ENCODE measurements at places on chromosomes 11 and 22. TPM values are rescaled to one million over a fixed set of nuclear protein-coding genes. Genes with fewer than 3 reads are reported as not detected.

GRCh38 chr11:117097389-117098268 lies 599 bp downstream of the SIK3 start:
- peak; percentile 44 for DNase-seq

Gene APOA4
- total RNA-seq, result not detected

- DNase-seq, result no peak
These were observed 17.1 kb downstream of the OR6Q1 start for GRCh38 chr11:58047818-58048217.

Gene NXPE1
- 449 TPM for total RNA-seq

Gene CD248
- total RNA-seq, result 4.8 TPM

Gene MTNR1B
- total RNA-seq, result not detected

DNA sequence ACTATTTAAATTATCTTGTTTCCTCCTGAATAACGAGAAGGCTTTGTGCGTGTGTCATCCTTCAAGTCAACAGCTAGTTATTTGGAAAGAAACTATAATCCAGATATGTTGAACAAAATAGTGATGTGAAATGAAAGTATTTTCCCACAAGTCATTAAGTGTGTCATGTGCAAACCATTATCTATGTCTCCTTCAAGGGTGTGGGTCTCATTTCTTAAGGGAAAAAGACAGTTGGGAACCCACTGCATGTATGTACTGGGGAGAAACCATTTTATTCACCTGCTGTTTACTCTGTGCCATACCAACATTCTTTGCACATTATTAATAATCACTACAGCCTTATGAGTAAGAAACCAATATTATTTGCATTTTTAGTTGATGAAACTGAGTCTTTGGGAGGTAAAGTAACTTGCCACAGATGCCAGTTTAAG lies 145.3 kb upstream of the CTSC start:
- DNase-seq, result no peak

Gene WEE1
- 36.4 TPM for total RNA-seq

Gene ATL3
- total RNA-seq, result 50.3 TPM

DNA sequence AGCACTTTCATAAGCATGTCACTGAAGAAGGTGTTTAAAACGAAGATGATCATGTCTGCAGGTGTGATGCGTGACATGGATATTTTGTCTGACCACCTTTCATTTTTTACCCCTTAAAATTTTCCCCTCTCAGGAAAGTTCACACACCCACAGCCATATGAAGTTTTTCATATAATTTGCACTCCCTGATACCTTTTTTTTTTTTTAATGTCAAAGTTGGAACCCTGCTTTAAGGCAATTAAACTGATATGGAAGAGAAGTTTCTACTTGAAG lies 104.6 kb downstream of the ATXN10 start:
- no peak for DNase-seq

DNA sequence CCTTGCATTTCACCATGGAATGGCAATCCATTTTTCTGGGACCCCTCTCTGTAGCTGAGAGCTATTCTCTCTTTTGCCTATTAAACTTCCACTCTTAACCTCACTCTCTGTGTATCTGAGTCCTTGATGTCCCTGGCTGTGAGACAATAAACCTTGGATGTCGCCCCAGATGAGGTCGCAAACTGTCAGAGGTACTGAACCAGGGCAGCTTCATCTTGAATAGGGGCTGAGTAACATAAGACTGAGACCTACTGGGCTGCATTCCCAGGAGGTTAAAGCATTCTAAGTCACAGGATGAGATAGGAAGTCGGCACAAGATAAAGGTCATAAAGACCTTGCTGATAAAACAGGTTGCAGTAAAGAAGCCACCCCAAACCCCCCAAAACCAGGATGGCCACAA lies 68.0 kb downstream of the RSF1 start:
- no peak for DNase-seq

DNA sequence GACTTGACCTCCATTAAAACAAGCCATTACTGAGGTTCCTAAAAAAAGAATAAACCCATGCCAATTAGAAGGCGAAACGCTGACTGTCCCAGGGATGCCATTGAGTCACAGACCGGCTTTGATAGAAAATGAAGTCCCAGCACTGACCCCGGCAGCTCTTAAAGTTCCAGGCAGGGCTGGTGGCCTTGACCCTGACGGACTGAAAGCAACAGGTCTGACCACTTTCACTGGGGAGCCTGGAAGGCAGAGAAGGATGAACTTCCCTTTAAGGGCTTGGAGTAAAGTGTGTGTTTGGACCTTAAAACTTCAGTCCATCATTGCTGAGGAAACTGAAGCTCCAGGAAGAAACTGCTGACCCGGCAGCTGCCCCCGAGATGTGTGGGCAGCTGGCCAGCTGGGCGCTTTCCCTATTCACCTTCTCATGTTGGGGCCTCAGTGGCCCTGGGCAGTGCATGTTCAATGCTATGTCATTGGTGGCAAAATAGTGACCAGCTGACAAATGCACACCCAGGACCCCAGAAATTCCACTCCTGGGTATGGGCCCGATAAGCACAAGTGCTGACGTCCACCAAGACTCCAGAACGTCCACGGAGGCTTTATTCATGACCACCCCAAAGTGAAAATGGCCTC lies 18.9 kb upstream of the EFCAB6 start:
- no peak for DNase-seq

DNA sequence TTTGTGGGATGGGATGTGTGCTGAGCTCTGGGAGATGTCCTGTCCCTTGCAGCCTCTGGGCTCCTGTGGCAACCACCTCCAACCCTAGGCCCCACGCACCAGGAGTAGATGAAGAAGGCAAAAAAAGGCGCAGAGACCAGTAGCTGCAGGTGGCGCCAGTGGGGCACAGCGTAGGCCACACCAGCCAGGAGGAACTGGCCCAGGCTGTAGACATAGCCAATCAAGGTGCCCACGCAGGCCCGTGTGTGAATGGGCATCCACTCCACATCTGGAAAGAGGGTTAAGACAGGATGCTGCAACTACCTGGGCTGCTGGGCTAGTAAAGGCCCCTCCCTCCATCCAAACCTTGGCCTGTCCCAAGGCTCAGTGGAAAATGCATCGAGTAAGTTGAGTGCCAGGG lies 3.0 kb downstream of the SLC22A6 start:
- no peak for DNase-seq

- DNase-seq, result no peak
These were observed 17.3 kb downstream of the TOLLIP start for GRCh38 chr11:1292018-1292643.

GRCh38 chr22:19571207-19571795 lies 47.1 kb upstream of the CLDN5 start:
- DNase-seq, result no peak

- DNase-seq, result no peak
These were observed 136.5 kb downstream of the ATG16L2 start for GRCh38 chr11:72950685-72951084.

DNA sequence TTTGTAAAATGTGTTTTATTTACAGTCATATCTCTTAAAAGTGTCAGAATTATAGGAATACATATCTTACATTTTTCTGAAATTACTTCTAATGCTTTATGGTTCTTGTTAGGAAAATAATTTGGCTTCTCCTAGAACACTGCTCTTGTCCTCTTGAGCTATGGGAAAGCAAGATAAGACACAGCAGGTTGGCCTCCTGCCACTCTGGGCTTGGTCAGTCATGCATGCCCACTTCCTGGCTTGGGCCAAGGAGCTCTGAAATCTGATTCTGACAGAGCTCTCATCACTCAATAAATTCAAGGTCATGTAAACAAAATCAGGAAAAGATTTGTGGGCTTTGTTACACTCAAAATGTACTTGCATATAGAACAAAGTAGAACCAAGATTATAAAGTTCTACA lies 1036.0 kb downstream of the OPCML start:
- DNase-seq, result no peak

Gene APOL4
- 9.0 TPM for total RNA-seq

Gene CPT1B
- total RNA-seq, result 111 TPM

Gene IGSF9B
- 2.6 TPM for total RNA-seq

DNA sequence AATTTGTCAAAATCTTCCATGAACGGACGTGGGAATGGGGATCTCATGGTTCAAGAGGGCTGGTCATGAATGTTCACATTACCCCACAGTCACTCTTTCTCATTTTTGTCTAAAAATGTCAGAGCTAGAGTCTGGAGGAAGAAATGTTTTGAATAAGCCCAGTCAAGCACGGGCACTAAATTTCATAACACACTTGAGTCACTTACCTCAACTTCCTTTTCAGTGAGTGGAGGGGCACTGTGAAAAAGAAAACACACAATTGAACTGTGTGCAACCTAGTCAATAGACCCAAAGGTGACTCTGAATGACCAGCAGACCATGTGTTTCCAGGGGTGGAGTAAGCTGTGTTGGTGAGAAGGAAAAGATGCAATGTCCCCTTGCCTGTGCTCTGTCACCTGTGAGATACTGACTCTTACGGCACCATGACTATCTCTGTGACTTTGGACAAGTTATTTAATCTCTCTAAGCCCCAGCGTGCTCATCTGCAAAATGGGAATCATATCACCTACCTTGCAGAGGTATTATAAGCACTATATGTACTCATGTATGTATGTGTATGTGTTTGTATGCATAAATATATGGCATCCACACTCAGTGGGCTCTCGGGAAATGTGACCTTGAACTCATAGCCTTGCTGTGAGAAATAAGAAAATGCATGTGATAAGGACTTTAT lies 38.2 kb upstream of the LYVE1 start:
- DNase-seq, result no peak

DNA sequence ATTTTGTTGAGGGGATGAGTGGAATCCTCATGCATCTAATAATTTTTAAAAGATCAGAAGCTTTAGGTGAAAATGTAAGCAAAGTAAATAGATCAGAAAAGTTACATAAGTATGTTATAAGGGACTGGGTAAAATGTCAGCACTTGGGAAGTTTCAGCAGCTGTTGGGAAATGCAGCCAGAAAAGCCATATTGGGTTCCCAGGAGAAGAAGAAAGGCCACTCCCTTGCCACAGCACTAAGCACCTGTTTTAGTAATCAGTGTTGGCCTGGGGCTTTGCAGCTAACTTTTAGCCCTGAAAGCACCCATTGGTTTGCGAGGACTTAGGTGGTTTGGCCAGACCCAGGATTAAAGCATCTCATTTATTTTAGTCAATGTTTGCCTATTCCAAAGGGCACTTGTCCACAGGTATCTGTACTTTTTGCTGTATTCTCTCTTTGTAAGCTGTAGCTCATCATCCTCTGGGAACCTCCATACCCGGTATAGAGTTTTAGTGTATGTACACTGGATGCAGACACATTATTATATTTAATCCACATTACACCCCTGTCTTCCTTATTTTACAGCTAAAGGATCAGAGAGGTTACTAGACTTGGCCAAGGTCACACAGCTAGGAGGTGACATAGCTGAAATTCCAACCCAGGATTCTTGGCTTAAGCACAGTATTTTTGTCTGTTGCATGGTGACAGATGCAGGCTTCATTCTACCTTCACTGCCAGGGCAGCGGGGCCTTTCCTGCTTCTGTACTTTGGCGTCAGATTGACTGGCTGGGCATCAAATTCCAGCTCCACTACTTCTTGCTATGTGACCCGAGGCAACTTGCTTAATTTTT lies 127.7 kb upstream of the SESN3 start:
- no peak for DNase-seq

- DNase-seq, result no peak
These were observed 4.6 kb downstream of the ISX start for GRCh38 chr22:35070451-35071093.

GRCh38 chr11:127506126-127506525 lies 505.6 kb upstream of the KIRREL3 start:
- DNase-seq, result no peak

Gene BRSK2
- total RNA-seq, result not detected

DNA sequence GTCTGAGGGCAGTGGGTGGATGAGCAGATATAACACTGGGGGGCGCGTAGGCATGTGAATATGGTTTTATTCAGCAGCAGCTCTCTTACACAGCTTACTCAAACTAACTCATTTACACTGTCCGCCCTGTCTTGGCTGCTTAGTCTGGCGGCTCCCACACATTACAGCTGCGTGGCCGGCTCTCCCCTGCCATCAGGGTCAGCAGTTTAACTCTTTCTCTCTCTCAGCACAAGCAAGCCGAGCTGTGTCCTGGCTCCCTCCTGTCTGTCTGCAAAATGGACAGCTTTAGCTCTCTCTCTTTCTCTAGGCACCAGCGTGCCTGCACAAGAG lies 1310.1 kb upstream of the RAG2 start:
- DNase-seq, result no peak

Gene MUC2
- total RNA-seq, result 903 TPM

DNA sequence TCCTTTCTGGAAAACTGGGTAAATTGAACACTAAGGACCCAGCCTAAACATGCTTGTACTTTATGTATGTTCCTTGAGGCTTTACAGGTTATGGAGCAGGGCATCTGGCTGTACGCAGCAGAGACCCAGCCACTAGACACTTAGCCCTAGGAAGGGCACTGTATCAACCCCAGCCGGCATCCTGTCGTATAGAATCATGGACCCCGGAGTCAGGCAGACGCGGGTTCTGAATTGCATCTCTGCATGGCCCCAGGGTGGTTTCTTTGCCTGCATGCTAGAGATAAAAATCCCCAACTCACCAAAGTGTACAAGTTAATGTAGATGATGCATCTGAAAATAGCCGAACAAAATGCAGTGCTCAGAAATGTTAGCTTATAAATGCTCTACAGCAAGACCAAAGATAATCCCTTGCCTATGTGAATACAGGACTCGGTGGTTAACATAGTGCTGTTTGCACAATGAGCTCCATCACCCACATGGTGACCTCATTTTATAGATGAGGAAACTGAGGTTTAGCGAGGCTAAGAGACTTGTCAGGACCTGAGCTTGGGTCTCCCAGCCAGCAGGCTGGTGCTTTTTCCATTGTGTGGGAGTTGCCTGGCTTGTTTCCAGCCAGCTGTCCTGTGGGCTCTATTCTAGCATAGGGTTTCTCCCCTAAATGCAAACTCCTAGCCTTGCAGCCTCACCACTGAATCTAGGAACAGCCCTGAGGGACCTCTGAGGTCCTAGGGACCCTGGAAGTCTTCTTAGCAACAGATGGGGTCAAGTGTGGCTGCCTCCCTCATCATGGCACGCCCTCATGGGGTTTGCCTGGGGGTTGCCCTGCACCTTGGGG lies 7.3 kb downstream of the CD6 start:
- DNase-seq, result no peak

Gene RASGRP2
- 24.3 TPM for total RNA-seq

GRCh38 chr11:69707176-69707575 lies 3.4 kb upstream of the FGF19 start:
- no peak for DNase-seq

DNA sequence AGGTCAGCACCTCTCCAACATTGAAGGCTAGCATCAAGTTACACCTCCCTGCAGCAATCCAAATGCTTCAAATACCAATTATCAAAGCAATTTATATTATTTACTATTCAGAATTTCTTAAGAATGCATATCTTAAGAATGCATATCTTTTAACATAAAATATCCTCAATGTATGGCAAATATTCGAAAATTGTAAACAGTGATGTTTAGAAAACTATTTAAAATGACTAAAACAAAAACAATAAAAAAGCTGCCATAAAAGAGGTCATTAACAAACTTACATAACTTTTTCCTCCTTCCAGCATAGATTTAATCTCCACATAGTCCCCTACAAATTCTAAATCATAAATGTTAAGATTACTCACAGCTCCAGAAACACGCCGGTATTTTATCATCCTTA lies 85.1 kb upstream of the SOX6 start:
- DNase-seq, result no peak

Gene APOA1
- total RNA-seq, result not detected

Gene CLMP
- total RNA-seq, result 32.4 TPM
